ENCODE measurements at places on chromosomes 1 and 21. TPM values are rescaled to one million over a fixed set of nuclear protein-coding genes. Genes with fewer than 3 reads are reported as not detected.

Gene TAS1R1
- not detected for total RNA-seq

Gene ANXA9
- 7.9 TPM for total RNA-seq

Gene FAM72D
- 0.24 TPM for total RNA-seq

Gene CYP4A22
- total RNA-seq: 2.6 TPM

Gene FAM151A
- 9.8 TPM for total RNA-seq

Gene SGIP1
- 20.2 TPM for total RNA-seq

Gene LRRC47
- 27.3 TPM for total RNA-seq

Gene VSIG8
- not detected for total RNA-seq

GRCh38 chr1:42260376-42261070, 74.5 kb downstream of the FOXJ3 start:
- H3K4me3 ChIP-seq: no peak overlapping the region
- H3K4me1 ChIP-seq: peaks cover 19% of the 10 kb centered on the region
- H3K27ac ChIP-seq: no peak overlapping the region
- DNase-seq: no peak
- no peaks in the 10 kb centered on the region for H3K27me3 ChIP-seq

DNA sequence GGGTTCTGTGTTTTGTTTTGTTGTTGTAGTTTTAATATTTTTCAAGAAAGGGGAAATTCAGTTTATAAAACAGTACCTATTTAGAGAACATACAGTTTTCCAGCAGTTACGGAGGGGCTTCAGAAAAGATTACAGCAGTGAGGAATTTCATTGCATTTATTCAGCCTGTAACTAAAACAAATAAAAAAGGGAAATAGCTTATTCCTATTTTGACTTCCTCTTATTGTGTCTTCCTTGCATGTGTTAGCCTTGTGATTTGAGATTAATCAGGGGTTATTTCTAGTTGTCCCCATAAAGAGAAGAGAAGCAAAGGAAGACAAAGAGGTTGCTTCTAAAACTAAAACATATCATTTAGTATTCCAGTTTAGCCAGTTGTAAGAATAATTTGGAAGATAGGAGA, 35.0 kb downstream of the CTTNBP2NL start:
- no peak for DNase-seq
- H3K36me3 ChIP-seq: no peaks in the 10 kb centered on the region
- no peaks in the 10 kb centered on the region for H3K4me1 ChIP-seq
- no peaks in the 10 kb centered on the region for H3K27me3 ChIP-seq
- no peak overlapping the region for H3K27ac ChIP-seq
- H3K4me3 ChIP-seq: no peak overlapping the region

DNA sequence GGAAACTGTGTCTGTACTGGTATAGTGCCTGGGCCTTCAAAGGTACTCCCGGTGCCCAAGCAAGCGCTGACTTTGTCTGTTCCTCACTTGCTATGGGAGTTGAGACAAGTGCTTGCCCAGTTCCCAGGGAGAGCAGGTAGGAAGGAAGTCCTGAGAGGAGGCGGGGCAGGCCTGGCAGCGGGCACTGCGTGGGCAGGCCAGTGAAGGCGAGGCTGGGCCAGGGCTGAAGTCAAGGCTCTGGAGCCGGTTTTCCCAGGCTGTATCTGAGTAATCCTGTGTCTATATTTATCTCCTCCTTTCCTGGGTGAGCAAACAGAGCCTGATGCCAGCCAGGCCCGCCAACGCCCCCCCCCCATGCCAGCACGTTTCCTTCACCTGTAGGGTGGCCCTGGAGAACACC, 15.9 kb upstream of the EDN2 start:
- no peak overlapping the region for H3K27ac ChIP-seq
- no peaks in the 10 kb centered on the region for H3K36me3 ChIP-seq
- no peaks in the 10 kb centered on the region for H3K27me3 ChIP-seq
- no peak overlapping the region for H3K4me3 ChIP-seq
- peaks cover 26% of the 10 kb centered on the region for H3K4me1 ChIP-seq

- H3K4me3 ChIP-seq: no peak overlapping the region
- DNase-seq: no peak
- H3K27ac ChIP-seq: no peak overlapping the region
- H3K36me3 ChIP-seq: no peaks in the 10 kb centered on the region
Observed at GRCh38 chr1:37851782-37852210, 7.6 kb downstream of the MTF1 start.

DNA sequence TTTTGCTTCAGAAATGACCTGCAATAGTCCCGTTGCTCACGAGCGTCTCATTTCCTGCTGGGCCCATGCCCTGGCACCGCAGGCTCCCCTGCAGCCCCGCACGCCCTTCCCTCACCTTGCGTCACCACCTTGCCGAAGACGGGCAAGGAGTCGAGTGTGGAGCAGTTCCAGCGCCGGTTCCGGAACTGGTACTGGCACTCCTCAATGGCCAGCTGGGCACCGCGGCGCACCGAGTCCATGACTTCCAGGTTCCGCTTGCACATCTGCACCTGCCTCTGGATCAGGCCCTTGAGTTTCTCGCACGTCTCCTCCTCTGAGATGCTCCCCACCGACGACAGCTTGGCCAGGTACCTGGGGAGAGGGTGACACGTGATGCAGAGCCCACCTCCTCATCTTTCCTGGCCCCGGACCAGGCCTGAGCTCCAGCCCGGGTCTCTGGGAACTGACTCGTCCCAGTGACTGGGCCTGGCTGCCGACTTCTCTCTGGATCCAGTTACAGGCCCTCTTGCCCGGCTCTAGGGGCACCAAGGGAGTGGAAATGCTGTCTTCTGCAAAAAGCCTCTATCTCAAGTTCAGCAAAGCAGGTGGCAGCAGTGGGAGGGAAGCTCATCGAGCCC, 13.3 kb downstream of the WNT4 start:
- no peak overlapping the region for H3K27ac ChIP-seq
- H3K27me3 ChIP-seq: no peaks in the 10 kb centered on the region
- DNase-seq: no peak

GRCh38 chr21:26934383-26934782, 32.5 kb downstream of the ADAMTS5 start:
- H3K27ac ChIP-seq: no peak overlapping the region
- no peaks in the 10 kb centered on the region for H3K27me3 ChIP-seq
- peaks cover 6% of the 10 kb centered on the region for H3K4me1 ChIP-seq
- H3K36me3 ChIP-seq: no peaks in the 10 kb centered on the region
- no peak overlapping the region for H3K4me3 ChIP-seq

DNA sequence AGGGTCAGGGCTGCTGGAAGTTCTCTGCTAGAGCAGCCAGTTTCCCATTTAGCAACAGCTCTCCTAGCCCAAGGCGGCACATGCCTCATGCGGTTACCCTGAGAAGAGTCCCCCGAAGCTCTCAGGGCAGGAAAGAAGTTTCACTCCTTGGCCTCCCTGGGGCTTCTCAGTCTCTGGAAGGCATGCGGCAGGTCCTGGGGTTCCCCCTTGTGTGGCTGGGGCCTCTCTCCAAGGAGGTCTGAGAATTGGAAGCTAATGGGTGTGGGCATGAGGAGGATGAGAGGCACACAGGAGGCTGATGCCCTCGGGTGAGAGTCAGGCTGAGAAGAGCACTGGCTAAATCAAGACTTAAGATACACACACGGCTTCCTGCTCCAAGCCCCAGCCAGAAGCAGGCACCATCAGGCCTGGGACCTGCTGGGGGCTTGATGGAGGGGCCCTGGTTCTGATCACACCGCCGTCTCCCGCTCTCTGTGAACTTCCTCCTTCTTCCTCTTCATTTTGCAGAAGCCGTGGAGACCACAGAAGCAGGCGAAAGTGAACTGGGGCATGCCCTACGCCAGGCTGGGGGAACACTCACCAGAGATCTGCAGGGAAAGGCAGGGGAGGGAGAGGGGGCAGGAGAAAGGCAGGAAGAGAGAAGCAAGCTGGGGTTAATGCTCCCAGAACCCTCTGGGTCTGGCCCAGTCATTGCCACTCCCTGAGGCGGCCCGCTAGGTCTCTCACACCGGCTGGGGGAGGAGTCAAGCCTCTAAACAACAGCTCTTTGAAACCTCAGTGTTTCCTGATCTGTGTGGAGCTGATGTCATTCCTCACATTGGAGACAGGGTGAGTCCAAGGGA, 15.1 kb downstream of the BLACAT1 start:
- H3K4me1 ChIP-seq: peaks cover 40% of the 10 kb centered on the region
- peak; percentile 92 for DNase-seq
- peak overlapping the region; percentile 63 for H3K27ac ChIP-seq

GRCh38 chr1:59162665-59163064, 134.2 kb upstream of the FGGY start:
- H3K4me1 ChIP-seq: no peaks in the 10 kb centered on the region
- H3K27me3 ChIP-seq: no peaks in the 10 kb centered on the region
- no peak overlapping the region for H3K27ac ChIP-seq
- H3K4me3 ChIP-seq: no peak overlapping the region

DNA sequence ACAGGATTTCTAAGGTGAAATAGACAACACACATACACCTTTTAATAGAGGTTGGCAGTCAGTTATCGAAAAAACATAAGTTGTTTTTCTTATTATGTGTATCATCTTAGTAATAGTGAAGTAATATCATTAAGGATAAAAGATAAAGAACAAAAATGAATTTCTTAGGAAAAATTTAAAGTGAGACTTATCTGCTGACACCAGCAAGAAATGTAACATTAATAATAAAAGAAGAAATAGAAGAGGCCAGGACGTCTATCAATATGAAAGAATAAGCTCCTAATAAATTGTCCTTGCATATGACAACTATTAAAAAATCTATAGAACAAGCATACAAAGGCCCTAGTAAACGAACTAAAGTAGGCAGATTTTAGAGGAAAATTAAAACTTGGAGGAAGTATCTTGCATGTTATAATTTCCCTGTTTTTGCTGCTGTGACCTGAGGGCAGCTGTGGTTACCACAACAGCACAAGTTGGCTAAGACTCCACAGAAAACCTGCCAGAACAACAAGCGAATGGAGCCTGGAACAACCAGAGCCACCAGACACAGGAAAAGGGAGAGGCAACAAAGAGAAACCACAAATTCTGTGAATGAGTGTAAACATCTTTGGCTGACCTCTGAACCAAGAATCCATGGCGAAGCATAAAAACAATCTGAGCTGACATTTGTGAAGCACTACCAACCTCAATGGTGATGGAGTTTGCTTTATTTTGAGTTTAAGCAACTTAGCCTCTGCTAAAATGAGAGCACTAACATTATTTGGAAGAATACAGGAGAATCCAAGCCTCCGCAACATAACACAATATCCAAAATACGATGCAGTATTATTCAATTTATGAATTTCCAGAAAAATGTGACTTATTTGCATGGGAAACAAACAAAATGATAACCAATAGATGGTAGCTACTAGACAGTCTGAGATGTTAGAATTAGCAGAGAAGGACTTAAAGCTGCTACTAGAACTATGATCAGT, 207.5 kb downstream of the KCNT2 start:
- DNase-seq: peak; percentile 9
- H3K27me3 ChIP-seq: no peaks in the 10 kb centered on the region
- H3K4me3 ChIP-seq: no peak overlapping the region
- H3K36me3 ChIP-seq: no peaks in the 10 kb centered on the region
- H3K27ac ChIP-seq: no peak overlapping the region
- no peaks in the 10 kb centered on the region for H3K4me1 ChIP-seq

GRCh38 chr1:235136111-235136510, 7.5 kb upstream of the TOMM20 start:
- no peak overlapping the region for H3K4me3 ChIP-seq
- no peaks in the 10 kb centered on the region for H3K36me3 ChIP-seq
- H3K4me1 ChIP-seq: no peaks in the 10 kb centered on the region
- DNase-seq: no peak

DNA sequence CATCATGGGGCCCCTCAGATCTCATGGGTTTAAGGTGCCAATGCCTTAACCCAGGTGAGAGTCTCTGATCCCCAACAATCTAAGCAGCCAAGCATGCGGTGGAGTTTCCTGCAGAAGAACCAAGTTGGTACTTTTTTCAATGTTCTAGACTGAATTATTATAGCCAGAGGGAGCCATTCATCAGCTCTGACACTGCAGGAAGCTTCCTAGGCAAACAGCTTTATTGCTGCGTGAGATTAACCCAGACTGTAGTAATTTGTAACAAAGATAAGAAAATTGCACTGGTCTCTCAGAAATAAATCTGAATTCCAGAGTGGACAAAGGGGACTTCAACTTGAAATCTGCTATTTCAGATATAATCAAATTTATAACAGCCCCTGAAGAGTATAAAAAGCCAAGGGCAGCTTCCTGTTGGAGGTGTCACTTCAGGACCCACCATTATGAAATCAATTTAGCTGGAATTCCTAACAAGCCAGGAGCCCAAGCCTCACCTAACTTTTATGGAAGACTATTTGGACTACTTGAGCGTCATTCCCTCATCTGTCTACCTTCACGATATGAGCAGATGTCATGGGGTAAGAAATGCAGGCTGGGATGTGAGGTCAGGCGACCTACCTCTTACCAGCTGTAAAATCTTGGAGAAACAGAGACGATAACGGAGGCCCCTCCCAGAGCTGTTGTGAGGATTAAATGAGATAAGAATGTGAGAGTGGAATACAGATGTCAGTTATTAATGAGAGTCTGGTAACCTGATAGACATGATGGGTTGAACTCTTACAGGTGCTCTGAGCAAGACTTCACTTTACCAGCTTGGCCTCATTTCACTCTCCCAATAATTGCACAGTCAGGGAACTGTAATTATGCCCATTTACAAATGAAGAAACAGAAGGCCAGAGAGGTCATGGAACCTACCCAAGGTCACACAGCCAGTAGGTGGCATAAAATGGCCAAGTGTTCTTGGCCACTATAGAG, 135.1 kb downstream of the RRAGC start:
- peaks cover 50% of the 10 kb centered on the region for H3K27me3 ChIP-seq
- peak; percentile 42 for DNase-seq
- no peak overlapping the region for H3K27ac ChIP-seq
- H3K4me3 ChIP-seq: no peak overlapping the region
- H3K36me3 ChIP-seq: no peaks in the 10 kb centered on the region
- peaks cover 21% of the 10 kb centered on the region for H3K4me1 ChIP-seq

GRCh38 chr1:109493805-109494539, at the start of gene CYB561D1:
Gene CYB561D1, plus strand, starts transcription at chr1:109494094. Its CDS starts 46 bp downstream, at chr1:109494140.
- peak within 1 kb of the TSS; percentile 74 for H3K27ac ChIP-seq
- peaks cover 7% of the 10 kb centered on the region for H3K4me1 ChIP-seq
- no peaks in the 10 kb centered on the region for H3K27me3 ChIP-seq
- H3K36me3 ChIP-seq: no peaks in the 10 kb centered on the region

DNA sequence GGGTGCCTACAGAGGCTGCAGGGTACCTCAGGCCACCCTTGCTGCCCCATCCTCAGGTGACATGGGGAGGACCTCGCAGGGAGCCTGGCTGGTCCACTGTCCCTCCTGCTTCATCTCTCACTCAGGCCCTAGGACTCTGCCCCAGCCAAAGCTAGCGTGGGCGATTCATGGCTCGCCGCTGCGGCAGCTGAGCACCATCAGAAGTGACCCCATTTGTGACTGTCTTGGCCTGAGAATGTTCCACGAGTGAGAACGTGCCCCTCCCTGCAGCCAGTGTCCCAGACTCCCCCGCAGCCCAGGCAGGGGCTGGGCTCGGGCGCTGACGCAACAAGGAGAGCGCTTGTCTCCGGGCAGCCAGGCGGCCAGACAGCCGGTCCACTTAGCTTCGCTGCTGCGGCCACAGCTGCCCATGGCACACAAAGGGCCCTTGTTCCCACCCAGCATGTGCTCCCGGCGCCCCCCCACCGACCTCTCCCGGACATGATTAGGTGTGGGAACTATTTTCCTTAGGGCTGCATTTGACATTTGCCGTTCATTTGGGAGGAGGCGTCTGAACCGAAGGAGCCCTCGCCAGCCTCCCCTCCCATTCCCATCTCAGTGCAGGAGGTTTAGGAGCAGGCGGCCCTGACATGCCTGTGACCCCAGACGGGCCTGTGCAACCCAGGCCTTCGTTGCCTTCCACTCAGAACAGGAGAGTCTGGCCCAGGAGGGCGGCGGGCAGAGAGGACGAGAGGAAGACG, 19.3 kb upstream of the POFUT2 start:
- H3K27me3 ChIP-seq: no peaks in the 10 kb centered on the region
- no peak overlapping the region for H3K4me3 ChIP-seq
- H3K4me1 ChIP-seq: peaks cover 19% of the 10 kb centered on the region
- DNase-seq: no peak
- no peaks in the 10 kb centered on the region for H3K36me3 ChIP-seq
